ENCODE measurements at places on chromosomes 7 and 10.

DNA sequence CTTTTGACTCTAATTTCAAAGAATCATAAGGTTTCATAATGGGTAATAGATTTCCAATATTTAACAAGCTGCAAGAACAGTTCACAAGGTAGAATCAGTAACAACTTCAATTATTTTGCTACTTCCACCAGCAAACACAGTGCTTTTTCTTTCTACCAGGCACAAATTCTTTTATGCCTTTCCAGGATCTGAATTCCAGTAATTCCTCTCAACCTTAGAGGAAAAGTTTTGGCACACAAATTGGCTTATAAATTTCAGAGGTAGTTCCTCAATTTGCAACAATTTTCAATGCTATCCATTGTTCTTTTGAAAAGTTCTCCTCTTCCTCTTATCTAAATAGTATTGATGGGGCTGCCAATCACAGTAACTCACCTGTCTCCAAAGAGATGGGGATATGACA lies 665.4 kb upstream of the PHF14 start:
- no peaks in the 10 kb centered on the region for H3K36me3 ChIP-seq
- no peaks in the 10 kb centered on the region for H3K4me1 ChIP-seq
- H3K4me3 ChIP-seq = no peak overlapping the region
- DNase-seq = no peak
- no peak overlapping the region for H3K27ac ChIP-seq
- H3K27me3 ChIP-seq = no peaks in the 10 kb centered on the region

GRCh38 chr10:86312701-86313270 lies 53.8 kb downstream of the GRID1 start:
- no peak overlapping the region for H3K4me3 ChIP-seq
- DNase-seq = peak; percentile 66
- H3K4me1 ChIP-seq = no peaks in the 10 kb centered on the region
- H3K36me3 ChIP-seq = no peaks in the 10 kb centered on the region

- DNase-seq = no peak
- H3K27ac ChIP-seq = no peak overlapping the region
- no peaks in the 10 kb centered on the region for H3K27me3 ChIP-seq
These were observed 31.5 kb downstream of the CLIP2 start for GRCh38 chr7:74320645-74321221.

- H3K27ac ChIP-seq = no peak overlapping the region
- H3K27me3 ChIP-seq = no peaks in the 10 kb centered on the region
- no peaks in the 10 kb centered on the region for H3K4me1 ChIP-seq
- DNase-seq = no peak
- no peaks in the 10 kb centered on the region for H3K36me3 ChIP-seq
These were observed 154.3 kb downstream of the GNAT3 start for GRCh38 chr7:80357530-80357929.

- H3K4me3 ChIP-seq = no peak overlapping the region
- H3K27ac ChIP-seq = no peak overlapping the region
- H3K36me3 ChIP-seq = peaks cover 11% of the 10 kb centered on the region
These were observed 11.5 kb upstream of the CC2D2B start for GRCh38 chr10:95896071-95896850.

DNA sequence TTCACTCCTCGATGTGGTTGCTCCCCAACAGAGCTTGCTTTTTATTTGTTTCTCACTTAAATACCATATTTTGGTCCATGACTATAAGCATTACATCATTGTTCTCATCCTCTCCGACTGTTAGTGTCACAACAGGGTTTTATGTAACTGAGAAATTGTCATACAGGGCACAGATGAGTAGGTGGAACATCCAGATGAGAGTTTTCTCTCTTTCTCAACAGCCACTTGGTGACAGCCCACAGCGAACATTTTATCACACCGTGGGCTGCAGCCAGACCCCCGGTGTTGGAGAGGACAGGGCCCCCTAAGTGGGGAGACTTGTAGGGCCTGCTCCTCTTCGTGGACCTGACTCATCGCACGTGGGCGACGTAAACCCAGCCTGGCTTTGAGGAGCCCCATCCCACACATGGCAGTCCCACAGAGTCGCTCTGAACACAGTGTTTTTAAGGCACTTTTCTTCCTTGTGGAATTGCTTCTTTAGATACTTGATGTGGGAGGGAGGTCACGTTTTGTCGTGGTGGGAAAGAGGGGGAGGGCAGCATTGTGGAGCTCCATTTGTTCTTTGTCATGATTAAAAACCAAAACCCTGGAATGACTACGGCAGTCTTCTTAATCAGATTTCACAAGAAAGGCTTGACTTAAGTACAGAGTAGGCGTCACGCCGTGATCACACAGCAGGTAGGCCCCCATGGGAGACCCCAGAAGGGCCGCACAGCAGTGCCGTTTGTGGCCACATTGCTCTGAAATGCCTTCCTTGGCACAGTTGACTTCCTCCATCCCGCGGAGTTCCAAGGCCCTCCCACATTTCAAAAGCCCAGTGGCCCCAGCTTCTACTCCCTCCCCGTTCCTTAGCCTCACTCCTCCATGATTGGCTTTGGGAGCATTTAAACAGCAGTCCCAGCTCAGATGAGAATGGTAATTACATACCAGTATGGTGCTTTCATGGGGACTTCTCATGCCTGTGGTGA lies 220.6 kb downstream of the CCDC3 start:
- no peaks in the 10 kb centered on the region for H3K27me3 ChIP-seq
- DNase-seq = no peak
- no peaks in the 10 kb centered on the region for H3K36me3 ChIP-seq
- H3K4me3 ChIP-seq = no peak overlapping the region
- H3K4me1 ChIP-seq = peaks cover 11% of the 10 kb centered on the region

GRCh38 chr10:24556750-24557742 lies 166.6 kb downstream of the ARHGAP21 start:
- H3K27me3 ChIP-seq = no peaks in the 10 kb centered on the region
